Central memory CD4-positive, alpha-beta T cell (primary cell): ENCODE measurements at places on chromosomes 7 and 10.

DNA sequence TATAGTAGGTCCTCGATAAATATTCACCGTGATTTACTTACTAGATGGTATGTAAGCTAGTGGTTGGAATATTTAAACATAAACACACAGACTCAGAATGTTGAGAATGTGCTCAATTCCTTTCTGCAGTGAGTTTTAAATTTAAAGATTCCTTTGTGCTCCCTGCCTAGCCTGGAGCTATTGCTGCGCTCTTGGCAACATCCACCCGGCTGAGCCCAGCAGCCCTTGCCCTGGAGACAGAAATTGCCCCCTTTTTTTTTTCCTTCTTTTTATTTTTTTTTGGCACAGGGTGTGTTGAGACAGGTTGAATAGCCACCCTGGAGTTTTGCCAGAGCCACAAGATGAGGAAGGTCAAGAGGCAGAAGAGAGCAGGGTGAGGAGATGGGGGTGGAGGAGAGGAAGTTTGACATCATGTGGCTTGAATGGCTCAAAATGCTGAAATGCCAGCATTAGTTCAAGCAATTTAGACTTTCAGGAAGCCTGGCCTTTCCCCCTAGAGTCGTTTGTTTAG, 180.8 kb downstream of the PRKCQ start:
- no peak for DNase-seq

- DNase-seq = no peak
Measured at GRCh38 chr7:24700521-24701260, 56.6 kb downstream of the GSDME start.

DNA sequence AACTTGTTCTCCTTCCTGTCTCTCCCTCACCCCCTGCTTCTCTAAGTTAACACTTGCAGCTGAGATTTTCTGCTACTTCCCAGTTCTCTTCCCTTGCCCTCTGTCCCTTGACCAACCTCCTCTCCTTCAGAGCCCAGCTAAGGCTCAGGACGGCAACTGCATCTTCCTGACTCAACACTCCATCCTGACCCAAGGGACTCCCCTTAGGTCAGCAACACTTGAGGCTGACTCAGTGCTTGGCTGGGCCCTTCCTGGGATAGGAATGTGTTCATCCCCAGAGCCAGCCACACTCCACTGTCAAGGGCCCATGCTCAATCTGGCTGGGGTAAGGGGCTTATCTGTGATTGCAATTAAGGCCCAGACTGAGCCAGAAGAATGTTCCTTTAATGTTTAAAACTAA, 3.4 kb downstream of the CALHM2 start:
- DNase-seq = no peak

GRCh38 chr7:149625340-149625946, 127.8 kb upstream of the ZNF746 start:
- DNase-seq = peak; percentile 25

GRCh38 chr7:112500619-112501018, 19.8 kb downstream of the LSMEM1 start:
- DNase-seq = no peak

GRCh38 chr10:33979195-33979594, 644.7 kb upstream of the NRP1 start:
- DNase-seq = no peak

- DNase-seq = no peak
Measured at GRCh38 chr10:58625070-58625469, 112.4 kb downstream of the BICC1 start.

GRCh38 chr7:90194911-90195809, 16.4 kb upstream of the STEAP2 start:
- no peak for DNase-seq

DNA sequence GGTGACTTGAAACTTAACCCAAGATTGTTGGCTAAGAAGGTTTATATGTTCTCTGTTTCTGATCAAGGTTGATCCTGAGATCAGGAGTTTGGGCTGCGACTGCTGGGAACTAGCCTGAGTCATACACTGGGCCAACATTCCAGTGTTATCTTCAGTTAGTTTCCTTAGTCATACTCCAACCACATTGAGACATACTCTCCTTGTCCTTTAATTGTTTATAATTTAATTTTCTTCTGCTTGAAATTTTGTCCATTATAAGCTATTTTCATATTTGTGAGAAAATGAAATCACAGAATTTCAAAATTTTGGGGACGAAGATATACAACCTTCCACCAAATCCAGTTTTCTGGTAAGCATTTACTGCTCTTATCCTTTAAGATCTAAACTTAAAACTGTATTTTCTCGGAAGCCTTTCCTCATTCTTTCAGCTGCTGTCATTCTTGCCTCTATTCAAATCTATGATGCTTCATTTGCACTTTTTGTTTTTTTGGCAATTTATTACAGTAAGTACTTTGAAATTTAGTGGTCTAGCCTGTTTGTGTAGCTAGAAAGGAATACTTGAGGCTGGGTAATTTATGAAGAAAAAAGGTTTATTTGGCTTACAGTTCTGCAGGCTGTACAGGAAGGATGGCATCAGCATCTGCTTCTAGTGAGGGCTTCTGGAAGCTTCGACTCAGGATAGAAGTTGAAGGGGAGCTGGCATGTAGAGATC, 63.4 kb upstream of the POT1 start:
- no peak for DNase-seq

GRCh38 chr7:23474094-23474828, 4.0 kb upstream of the IGF2BP3 start:
- DNase-seq = no peak

- no peak for DNase-seq
Measured at GRCh38 chr10:22368981-22369380, 23.7 kb downstream of the SPAG6 start.

DNA sequence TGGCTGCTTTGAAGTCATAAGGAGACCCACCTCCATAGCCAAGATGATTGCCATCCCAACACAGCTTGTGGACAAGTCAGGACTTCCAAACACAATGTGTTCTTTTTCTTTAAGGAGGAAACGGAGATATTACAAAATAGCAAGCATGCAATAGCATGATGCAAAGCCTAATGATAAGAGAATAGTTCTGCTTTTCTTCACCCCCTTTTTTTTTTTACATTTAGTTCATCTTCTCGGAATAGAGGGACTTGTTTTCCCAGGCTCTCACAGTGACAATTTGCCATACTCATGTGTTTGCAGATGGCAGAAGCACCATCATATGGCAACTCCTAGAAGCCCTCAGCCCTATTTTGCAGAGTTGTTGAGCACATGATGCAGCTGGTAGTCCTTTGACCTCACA, 119.8 kb downstream of the ITGB8 start:
- no peak for DNase-seq

DNA sequence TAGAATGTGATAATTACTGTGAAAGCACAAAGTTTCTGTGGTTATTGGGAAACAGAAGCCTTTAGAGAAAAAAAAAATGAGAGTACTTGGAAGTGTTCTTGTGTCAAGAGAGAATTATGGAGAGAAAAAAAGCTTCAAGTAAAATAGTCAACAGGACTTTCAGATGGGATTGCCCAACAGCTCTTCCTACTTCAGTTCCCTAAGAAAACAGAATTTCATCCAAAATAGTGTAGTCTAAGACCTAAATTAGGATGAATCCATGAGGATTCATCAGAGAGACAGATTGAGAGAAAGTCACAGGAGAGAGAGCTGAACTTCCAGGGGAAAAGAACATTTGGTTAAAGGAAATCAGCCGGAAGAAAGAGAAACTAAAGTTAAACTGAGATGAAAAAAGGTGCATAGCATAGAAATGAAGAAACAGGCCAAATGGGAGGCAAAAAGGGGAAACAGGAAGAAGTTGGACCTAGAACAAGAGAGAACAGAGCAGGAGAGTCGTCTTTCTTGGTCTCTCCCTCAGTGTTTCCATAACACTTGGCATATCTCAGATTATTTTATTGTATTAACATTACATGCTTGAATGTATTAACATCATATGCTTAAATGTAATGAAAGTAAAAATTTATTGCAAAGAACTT, 2.5 kb downstream of the SCIN start:
- DNase-seq = no peak

DNA sequence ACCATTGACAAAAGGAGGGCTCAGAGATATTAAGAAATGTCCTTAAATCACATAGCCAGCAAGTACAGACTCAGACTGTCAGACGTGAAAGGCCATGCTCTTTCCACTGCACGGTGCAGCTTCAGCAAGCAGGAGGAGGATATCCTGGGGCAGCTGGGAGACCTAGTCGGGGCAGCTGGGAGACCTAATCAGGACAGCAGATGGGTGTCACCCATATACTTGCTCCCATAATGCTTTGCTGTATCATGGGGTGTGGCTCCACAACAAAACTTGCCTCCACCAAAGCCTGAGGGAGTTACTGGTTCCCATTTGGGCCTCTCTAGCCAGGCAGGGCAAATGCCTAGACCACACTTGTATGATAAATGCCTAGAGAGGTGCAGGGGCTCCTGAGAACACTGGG, 55.4 kb downstream of the GRID1 start:
- no peak for DNase-seq

GRCh38 chr7:7931626-7932025, 37.0 kb upstream of the GLCCI1 start:
- no peak for DNase-seq

- DNase-seq = no peak
Measured at GRCh38 chr7:20162665-20163064, 54.5 kb downstream of the MACC1 start.

DNA sequence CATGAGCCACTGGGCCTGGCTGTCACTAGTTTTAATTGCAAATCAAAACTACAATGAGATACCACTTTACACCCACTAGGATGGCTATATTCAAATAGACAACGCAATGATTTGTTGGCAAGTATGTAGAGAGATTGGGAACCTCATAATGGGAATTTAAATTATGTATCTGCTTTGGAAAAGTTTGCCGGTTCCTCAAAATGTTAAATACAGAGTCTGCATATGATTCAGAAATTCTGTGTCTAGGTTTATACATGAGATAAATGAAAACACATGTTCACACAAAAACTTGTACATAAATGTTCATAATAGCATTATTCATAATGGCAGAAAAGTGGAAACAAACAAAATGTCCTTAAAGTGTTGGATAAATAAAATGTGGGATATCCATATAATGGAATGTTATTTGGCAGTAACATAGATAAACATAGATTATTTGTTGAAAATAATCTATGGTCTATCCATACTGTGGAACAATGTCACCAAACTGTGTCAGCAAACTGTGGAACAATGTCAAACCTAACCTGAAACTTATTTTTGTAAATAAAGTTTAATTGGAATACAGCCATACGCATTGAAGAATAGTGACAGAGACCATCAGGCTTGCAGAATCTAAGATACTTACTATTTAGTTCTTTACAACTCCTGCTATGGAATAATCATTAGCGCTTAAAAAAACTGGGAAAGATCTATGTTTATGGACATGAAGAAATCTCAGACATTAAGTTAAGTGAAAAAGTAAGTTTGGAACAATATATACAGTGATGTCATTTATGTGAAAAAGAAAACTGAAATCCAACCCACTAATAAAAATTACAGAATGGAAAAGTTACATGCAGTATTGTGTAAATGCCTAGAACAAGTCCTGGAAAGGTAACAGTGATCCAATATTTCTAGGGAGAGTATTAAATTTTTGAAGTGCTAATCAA, 70.9 kb downstream of the CCDC7 start:
- no peak for DNase-seq

- no peak for DNase-seq
Measured at GRCh38 chr7:17239683-17240521, 58.5 kb upstream of the AHR start.

DNA sequence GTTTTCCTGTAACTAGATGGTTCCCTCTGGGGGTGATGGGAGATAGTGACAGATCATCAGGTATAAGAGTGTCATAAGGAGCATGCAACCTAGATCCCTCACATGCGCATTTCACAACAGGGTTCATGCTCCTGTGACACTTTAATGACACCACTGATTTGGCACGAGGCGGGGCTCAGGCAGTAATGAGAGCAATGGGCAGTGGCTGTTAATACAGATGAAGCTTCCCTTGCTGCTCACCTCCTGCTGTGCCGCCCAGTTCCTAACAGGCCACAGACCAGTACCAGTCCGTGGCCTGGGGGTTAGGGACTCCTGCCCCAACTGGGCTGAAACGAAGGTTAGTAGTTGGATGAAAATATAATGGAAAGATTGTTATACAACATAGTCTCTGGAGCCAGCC, 201.6 kb upstream of the LRRN3 start:
- no peak for DNase-seq

GRCh38 chr7:155602750-155603149, 41.7 kb upstream of the RBM33 start:
- DNase-seq = no peak

- no peak for DNase-seq
Measured at GRCh38 chr10:117160567-117160966, 22.5 kb upstream of the VAX1 start.

DNA sequence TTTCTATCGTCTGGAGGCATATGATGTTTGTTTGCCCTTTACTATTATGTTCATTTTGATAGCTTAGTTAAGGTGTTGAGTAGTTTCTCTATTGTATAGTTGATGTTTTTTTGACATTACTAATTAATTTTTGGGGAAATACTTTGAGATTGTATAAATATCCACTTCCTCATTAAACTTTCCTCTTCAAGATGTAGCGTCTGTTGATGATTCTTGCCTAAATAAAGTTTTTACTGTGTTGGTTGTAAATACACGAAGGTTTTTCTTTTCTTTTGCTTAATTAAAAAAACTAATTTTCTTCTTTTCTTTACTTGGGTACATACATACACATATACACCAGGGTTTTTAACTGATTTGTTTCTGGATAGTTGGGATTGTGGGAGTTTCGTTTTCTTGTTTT, 8.5 kb downstream of the KMT2E start:
- no peak for DNase-seq
